NCI-H1436 (cell line): ENCODE measurements at places on chromosomes 2 and 18.

- DNase-seq, result no peak
These were observed 72.7 kb downstream of the TWIST2 start for GRCh38 chr2:238920601-238921001.

- DNase-seq, result no peak
These were observed 57.1 kb upstream of the PAX3 start for GRCh38 chr2:222355860-222356259.

DNA sequence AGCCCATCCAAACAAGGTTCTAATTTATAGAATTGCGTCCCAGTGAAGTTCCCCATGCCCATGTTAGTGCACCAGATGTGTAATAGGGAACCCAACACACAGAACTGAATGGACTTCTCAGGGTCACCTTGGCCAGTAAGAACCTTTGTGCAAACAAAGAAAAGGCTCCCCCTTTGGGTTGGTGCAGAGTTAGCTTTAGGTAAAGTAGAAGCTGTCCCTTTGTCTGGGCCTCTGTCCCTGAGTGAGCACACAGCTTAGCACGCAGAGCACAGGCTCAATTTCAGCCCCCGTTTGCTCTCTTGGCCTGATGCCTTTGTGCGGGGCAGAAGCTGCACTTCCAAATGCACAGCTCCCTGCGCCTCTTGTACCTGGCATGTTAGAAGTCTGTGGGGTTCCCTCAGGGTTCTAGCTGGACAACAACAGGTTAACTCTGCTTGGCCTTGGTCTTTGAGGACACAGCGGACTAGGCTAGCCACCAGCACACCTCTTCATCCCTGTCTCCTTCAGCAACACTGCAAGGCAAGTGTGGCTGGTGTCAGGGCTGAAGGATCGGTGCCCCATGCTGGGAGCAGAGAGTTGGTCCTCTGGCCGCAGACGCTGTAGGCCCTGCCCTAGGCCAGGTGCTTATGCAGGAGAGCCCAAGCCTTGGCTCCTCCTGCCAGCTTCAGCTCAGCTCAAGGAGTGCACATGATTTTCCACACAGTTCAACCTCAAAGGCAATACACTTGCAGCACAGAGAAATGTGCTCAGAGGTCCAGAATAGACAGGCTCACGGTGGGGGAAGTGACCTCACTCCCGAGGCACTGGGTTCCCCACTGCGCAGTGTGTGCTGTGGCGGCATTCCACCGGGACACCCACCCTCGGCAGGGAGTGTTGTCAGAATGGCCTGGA lies 73.3 kb upstream of the FOSL2 start:
- DNase-seq, result no peak

DNA sequence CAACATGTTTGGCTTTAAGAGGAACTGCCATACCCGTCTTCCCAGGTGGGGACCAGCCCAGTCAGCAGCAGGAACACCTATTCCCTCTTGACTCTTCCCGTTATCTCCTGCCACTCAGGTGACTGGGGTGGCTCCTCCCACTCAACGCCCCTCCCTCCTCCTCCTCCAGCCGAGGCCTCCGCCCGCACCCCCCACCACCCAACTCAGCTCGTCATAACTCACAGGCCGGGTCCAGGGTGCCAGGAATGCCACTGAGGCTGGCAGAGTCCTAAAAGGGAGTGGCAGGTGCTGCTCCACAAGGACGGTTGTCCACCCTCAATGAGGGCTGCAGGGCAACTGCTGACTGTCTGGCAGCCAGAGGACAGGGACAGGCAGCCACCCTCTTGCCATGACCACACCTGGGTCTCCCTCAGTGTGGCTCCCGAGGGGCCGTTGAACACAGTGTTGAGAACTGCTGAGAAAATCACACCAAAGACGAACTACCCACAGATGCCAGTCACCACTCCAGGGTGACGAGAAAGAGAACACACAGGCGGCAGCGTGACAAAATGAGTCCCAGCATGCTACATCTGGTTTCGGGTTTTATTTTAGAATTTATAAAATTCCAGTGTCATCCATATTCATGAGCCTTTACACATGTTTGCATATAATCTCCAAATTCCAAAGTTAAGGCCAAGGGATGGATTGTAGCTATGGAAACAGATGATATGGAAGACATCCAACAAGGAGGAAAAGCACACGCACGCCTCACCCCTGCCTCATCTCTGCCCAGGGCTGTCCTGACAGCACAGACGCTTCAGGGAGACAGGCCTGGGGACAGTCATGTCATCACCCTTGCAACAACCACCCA lies 38.5 kb downstream of the ANO7 start:
- DNase-seq, result no peak

DNA sequence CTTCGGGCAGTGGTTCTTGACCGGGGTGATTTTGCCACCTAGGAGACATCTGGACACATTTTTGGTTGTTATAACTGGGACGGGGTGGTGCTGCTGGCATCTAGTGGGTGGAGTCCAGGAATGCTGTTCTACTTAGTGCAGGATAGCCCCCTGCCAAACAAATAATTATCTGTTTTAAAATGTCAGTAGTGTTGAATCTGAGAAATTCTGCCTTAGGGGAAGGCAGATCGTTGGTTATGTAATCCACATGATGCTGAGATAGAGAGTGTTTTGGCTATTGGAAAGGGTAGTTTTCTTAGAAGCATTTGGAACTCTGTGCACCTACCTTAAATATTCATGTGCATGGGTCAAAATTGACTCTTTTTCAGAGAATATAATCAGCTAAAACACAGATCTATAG lies 199.0 kb downstream of the TPGS2 start:
- DNase-seq, result no peak
